ENCODE measurements at places on chromosomes 16 and 17. TPM values are rescaled to one million over a fixed set of nuclear protein-coding genes. Genes with fewer than 3 reads are reported as not detected.

DNA sequence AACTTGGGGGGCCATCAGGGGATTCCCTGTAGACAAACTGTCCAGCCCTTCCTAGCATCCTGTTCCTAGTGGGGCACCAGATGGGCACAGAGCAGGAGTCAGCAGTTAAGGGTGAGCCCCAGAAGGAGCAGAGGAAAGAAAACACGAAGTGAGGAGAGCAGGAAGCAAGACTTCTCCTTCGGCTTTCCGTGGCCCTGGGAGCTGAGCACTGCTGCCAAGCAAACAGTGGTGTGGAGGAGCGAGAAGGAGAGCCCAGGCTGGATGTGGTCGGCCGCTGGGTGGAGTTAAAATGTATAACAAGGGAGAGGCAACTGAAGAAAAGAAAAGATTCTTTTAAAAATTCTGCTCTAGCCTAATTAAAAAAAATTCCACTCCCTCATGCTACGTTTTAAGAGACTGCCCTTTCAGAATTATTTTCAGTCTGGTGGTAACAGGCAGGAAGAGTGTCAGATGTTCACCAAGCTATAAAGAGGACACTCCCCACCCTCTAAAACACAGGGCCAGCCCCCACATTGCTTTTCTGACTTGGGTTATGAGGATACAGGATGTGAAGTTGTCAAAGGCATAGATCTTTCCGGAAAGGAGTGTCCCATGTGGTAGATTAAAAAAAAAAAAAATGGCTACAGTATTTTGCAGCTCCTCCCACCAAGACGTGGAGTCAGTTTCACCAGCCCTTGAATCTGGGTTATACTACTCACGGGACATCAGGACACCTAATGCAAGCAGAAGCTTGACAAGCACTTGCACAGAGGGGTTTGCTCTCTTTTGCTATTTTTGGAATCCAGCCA, 74.9 kb upstream of the ZFHX3 start:
- no peak overlapping the region for H3K4me3 ChIP-seq
- no peak for DNase-seq
- peaks cover 40% of the 10 kb centered on the region for H3K27me3 ChIP-seq

- H3K36me3 ChIP-seq: no peaks in the 10 kb centered on the region
- H3K4me1 ChIP-seq: no peaks in the 10 kb centered on the region
- no peak for DNase-seq
Measured at GRCh38 chr17:71494062-71494855, 626.6 kb upstream of the SOX9 start.

DNA sequence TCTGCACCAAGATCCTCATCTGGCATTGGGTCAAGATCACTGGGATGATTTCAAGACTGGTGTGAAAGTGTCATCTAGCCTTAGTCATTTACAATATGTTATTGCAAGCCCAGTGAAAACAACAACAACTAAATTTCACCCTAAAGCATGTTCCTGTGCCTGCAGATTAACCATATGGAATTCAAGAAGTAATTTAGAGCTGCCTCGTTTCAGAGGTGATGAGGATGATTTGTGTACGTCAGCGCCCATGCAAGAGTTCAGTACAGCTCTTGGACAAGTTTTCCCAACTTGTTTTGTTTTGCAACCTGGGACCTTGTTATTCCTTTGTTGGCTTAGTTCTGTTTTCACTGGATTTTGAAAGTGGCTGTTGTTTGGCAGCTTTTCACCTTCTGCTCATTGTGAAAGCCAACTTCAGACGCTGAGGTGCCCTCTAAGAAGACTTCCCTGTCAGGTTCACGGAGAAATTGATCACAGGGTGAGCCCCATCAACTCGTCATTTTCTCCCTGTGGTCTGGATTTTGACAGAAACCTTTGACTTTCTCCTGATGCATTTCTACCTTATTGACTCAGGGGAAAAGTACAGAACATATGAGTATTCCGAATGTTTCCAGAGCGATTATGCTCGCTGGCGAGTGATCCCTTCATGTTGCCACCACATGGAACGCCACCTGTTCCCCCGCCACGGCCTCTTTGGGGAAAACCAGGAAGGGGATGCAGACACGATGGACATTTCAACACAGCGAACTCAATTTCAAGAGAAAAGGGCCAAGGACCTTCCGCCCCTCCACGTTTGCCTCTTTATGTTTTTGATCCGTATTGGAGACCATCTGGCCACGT, 85.6 kb downstream of the FOXL1 start:
- H3K36me3 ChIP-seq: peaks cover 17% of the 10 kb centered on the region
- H3K4me3 ChIP-seq: peak overlapping the region; percentile 49
- no peaks in the 10 kb centered on the region for H3K27me3 ChIP-seq
- peaks cover 41% of the 10 kb centered on the region for H3K4me1 ChIP-seq

Gene KRTAP9-2
- not detected for total RNA-seq

DNA sequence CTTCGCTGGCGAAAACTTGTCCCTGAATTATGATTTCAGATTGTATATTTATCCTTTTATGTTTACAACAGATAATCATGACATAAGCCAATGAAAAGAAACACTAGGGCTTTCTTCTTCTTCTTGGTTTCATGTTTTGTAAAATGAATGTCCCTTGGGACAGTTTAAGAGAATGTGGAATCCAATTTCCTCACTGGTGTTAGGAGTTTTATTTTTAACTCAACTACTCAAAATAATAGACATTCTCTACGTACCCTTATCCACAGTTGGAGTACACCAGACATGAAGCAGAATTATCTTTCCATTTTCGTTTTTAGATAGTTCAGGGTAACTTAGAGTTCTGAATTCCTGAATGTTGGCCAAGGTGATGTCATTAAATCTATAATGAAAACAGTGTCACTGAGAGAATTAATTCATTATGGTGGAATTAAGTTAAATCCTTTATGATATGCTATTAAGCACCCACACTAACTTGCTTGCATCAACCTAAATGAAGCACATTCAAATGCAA, 43.4 kb downstream of the IRX6 start:
- peaks cover 25% of the 10 kb centered on the region for H3K27me3 ChIP-seq
- no peak overlapping the region for H3K4me3 ChIP-seq
- H3K4me1 ChIP-seq: no peaks in the 10 kb centered on the region
- DNase-seq: no peak
- H3K27ac ChIP-seq: no peak overlapping the region

DNA sequence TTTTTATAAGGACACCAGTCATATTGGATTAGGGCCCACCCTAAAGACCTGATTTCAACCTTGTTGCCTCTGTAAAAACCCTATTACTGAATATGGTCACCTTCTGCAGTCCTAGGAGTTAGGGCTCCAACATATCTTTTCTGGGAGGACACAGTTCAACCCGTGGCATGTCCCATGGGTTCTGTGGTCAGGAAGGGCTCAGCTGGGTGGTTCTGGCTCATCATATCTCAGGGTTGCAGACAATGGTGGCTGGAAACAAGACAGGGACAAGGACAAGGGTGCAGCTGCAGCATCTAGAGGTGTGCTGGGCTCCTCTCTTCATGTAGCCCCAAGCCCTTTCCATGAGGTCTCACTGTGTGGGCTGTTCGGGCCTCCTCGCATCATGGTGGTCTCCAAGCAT, 63.1 kb upstream of the FOXF1 start:
- no peak overlapping the region for H3K4me3 ChIP-seq
- H3K27ac ChIP-seq: no peak overlapping the region
- no peaks in the 10 kb centered on the region for H3K36me3 ChIP-seq
- no peak for DNase-seq

DNA sequence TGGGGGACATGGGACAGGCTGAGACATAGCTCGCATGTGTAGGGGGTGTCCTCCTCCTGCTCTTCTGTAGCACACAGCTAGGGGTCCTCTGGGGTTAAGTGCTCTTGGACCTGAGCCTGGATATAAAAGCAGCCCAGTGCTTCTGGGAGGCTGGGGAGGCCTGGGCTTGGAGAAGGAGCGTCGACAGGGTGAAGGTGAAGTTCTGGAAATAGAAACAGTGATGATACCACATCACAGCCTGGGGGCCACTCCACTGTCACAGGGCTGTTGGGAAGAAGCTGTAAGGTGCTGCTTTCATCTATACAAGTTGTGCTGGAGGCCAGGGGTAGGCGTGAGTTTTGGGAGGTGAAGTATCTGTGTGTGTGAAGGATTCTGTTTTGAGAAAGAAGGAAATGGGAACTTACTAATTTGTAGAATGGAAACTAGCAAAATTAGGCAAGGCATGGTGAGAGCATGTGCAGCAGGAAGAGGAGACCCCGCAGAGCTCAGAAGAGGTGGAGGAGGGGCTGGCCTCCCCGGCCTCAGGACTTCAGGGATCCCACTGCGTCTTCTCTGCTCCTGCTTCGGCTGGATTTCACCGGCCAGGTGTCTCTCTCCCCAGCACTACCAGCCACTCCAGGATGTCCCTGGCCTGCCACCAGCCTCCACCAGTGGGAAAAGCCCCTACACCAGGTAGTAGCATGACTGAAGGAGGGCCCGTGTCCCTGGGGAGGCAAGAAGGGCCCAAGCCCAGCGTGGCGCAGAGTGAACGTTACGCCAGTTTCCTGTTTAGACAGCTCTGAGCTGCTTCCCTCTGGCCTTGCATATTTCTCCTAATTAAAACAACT, 19.4 kb downstream of the PLCG2 start:
- H3K36me3 ChIP-seq: no peaks in the 10 kb centered on the region
- H3K27me3 ChIP-seq: peaks cover 61% of the 10 kb centered on the region

- peaks cover 30% of the 10 kb centered on the region for H3K4me1 ChIP-seq
- H3K27ac ChIP-seq: no peak overlapping the region
- no peak overlapping the region for H3K4me3 ChIP-seq
- H3K36me3 ChIP-seq: no peaks in the 10 kb centered on the region
- DNase-seq: no peak
- no peaks in the 10 kb centered on the region for H3K27me3 ChIP-seq
Measured at GRCh38 chr17:79913451-79913850, 74.2 kb upstream of the CBX4 start.

DNA sequence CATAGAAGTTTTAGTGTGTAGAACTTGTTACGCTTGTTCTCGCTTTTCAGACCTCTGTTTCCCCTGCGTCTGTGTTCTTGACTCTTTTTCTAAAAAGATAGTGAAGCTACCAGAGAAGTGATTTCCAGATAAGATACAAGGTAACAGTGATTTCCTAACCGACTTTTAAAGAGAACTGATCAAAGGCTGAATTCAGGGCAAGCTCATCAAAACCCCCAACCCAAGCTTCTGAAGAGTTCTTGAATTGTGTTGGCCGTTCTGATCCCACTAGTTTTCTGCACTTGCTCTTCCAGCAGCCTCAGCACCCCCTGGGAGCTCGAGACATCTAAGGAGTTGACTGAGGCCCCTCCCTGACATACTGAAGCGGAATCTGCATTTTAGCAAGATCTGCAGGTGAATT, 12.7 kb upstream of the NSMCE1 start:
- H3K4me3 ChIP-seq: no peak overlapping the region
- no peaks in the 10 kb centered on the region for H3K27me3 ChIP-seq
- peaks cover 4% of the 10 kb centered on the region for H3K36me3 ChIP-seq
- peaks cover 10% of the 10 kb centered on the region for H3K4me1 ChIP-seq
- no peak overlapping the region for H3K27ac ChIP-seq

Measured in Calu3 (cell line).